ENCODE measurements at places on chromosomes 11 and 22.

GRCh38 chr22:50739279-50739691, 1.3 kb downstream of the ACR start:
- DNase-seq = no peak

DNA sequence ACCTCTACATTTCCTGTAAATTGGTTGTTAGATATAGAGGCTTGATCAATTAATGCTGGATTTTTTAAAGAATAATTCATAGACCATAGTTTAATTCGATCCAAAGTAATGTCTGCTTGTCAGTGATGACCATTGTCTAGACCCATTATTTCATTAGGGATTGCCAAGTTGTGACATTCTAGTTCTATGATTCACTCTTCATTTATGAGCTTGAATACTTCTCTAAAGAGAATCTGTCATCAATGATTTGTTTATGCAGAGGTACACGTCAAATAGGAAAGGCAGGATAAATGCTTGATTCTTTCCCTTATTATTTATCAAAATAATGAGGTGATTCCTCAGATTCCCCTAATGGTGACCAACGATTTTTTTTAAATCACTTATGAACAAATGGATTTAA, 24.0 kb upstream of the ROBO3 start:
- no peak for DNase-seq

GRCh38 chr22:19904935-19905334, 36.6 kb upstream of the COMT start:
- no peak for DNase-seq

DNA sequence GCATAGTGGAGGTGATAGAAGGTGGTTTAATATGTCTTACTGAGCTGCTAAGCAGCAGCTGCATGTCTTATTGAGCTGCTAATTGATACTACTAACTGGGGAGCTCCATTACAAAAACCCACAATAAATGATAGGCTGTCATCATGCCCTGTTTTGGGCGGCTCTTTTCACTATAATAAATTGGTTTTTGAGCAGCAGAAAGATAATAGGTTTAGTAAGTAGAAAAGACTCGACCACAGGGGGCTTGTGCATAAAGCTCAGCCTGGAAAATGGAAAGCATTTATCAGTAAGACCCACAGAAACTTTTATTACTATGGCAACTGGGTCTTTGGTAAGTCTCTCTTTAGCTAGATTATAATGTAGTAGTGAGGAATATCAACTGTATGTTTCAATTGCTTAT, 117.6 kb downstream of the LDLRAD3 start:
- peak; percentile 50 for DNase-seq

DNA sequence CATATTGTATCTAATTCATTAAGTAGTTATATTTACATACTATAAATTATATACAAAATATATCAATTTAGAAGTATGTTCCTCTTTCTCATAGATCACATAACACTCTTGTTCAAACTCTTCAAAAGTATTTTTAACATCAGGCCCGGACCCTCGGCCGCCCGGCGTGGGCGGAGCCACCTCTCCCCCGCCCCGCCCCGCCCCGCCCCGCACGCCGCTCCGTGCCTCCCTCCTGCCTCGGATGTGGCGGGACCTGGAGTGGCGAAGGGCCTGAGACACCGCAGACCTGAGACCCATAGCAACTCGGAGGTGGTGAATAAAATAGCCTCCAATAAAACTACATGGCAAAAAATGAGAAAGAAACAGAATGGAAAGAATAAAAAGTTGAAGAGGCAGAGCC, 105.9 kb upstream of the BDNF start:
- DNase-seq = no peak

- no peak for DNase-seq
These were observed 9.0 kb downstream of the RCOR2 start for GRCh38 chr11:63907808-63908530.

DNA sequence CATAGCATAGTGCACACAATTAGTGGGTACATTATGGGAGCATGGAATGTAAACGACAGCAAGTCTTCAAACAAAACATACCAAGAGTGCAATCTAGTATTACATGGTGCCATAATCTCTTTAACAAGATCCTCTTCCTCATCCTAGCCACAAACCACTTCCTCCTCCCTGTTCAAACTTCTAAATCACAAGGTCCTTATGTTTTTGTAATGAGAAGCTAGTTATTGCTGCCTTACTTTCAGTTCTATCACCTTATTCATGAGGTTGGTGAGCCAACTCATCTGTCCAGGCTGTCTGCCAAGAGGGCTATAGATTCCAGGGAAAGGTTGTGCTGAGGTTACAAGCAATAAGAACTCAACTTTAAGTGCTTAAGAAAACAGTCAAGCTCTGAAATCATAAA, 195.4 kb upstream of the ARHGAP20 start:
- no peak for DNase-seq

DNA sequence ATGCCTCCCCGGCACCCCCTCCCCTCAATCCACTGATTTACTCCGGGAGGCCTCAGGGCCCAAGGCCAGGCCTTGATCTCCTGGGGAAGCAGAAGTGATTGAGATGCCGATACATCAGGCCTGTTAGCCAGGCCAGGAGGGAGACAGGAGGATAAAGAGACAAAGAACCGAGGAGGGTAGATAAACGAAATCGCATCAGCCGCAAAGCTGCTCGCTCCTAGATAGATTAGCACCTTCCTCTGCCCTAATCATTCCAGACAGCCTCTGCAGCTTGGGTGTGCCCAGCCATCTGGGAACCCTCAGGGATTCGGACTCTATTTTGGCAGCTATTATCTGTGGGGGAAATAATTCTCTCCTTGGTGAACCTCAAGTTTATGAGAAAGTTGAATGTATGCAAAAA, 121.2 kb downstream of the ABTB2 start:
- DNase-seq = no peak

DNA sequence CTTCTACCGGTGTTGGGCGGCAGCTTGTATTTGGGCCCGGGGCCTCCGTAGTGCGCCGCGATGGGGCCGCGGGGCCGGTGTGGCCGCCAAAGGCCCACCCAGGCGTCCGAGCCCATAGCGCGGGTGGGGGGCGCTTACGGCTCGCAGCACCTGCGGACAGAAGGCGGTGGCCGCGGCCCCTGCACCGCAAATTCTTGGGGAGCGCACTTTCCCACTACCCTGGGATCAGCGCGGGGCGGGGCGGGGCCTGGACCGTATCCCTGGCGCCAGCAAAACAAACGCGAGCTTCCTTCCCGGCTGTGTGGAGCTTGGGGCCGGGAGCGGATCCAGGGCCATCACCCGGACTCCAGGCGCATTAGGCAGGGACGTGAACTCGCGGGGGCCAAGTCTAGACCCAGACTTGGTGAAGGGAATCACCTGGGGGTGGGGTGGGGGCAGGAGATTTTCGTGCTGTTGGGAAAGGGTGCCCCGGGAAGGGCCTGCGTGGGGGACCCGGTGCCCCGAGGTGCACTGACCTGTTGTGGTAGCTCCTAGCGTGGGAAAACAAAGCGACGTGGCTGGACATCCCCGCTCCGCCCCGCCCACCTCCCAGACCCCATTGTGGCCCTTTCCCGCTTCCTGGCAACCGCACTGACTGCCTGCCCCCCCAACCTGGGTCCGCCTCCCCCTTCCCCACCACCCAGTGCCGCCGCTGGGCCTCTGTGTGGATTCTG, 2.3 kb upstream of the TYMP start:
- DNase-seq = peak; percentile 30

DNA sequence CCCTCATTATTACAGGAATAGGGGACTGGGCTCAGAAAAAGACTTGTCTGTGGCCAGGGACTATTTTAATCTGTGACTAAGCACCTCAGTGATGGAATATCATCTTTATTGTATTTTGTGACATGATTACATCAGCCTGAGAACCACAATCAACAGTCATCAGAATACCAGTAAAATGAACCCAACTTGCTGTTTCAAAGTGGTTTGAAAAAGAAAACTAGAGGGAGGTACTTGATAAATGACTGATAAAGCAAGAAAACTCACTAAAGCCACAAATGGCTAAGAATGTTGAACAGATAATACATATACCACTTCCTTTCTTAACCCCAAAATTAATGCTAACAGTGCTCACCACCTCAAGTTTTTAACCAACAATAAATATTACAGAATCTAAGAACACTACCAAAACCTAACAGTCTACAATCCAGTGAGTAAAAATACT, 155.7 kb downstream of the ATG16L2 start:
- no peak for DNase-seq

DNA sequence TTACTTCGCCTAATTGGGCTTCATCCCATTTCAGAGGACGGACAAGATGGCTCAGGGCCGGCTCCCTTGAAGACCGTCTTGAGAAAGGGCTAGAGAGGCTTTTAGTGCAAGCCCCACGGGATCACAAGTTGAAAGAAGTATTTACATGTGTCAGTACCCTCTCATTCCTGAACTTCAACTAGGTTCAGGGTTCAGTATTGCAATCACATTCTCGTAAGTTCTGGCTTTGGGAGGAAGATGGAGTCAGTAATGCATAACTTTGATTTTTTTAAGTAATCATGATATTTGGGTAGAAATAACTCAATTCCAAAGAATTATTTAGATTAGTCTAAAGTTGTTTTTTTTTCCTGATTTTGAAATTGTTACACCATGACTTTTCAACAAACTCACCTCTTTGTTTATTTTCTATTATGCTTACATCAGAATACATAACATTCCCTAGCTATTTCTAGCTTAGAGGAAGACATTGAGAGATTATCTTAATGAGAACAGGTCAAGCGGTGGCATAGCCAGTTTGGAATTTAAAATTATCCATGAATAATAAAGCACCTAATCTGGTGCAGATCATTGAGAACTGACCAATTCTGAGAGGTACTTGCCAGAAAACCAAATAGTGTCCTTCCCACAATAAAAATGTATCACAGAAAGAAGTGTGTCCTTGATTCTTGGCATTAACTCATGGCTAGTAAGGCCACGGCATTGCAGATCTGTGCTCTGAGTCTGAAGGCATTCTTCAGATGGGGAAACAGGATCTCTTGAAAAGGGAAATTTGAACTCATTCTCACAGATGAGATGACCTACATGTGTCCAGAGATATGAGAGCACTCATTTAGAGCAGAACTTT, 92.1 kb upstream of the BLID start:
- no peak for DNase-seq

GRCh38 chr11:96260067-96260511, 82.9 kb downstream of the MAML2 start:
- no peak for DNase-seq

- no peak for DNase-seq
These were observed 77.6 kb downstream of the MED15 start for GRCh38 chr22:20584872-20585638.

GRCh38 chr11:12134236-12134585, 23.8 kb downstream of the MICAL2 start:
- DNase-seq = no peak

- no peak for DNase-seq
These were observed 38.7 kb upstream of the C11orf87 start for GRCh38 chr11:109383306-109383705.

DNA sequence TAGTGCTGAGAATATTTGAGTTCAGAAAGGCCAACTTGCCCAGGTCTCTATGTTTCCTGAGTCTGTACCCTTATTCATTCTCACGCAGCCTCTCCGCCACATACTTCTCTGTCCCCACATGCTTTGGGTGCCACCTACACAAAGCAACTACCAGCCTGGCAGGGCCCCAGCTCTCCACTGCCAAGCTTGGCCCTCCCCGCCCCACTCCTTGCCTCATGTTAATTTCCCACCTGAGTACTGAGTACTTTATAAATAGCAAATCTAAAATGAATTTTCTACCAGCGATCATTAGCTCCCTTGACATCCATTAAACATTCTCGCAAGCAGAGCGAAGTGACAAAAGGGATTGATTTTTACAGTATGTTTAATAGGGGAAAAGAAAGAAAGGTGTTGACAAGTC, 20.8 kb downstream of the NTM start:
- DNase-seq = no peak

- DNase-seq = no peak
These were observed 5.5 kb downstream of the LRRC74B start for GRCh38 chr22:21051145-21051830.

DNA sequence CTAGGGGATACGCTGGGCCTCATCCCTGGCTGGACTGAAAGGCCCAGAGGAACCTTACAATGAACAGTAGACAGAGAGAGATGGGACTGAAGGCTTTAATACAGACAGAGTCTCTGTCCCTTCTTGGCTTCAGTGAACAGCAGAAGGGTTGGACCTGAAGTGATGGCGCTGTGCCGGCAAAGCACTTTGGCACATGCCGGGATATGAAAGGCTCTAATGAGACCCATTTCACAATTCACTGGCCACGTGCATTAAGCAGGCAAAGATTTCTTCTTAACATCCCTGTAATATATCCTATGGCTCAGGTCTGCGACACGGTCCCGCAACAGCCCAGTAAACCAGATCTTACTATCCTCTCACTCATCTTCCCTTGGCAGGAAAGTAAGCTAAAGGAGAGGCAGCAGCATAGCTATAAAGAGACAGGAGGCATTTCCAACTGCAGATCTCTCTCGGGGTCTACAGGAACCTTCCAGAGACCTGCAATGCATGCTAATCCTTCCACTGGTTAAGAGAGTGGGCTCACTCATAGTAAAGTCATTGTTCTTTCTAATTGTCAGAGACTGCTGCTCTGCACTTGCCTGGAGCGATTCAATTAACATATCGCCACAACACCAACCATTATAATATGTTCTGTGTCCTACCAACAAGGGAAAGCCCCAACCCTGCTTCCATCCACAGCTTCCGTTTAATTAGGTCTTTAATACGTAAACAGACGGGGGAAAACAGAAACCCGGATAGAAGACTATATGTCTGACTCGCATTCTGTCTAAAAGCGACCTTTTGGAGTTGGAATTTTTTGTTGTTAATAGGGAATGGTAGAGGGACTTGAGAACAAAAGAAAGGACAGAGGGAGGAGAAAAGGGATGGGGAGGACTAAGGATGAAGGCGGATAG, 1179.0 kb downstream of the LRRC4C start:
- DNase-seq = peak; percentile 30

DNA sequence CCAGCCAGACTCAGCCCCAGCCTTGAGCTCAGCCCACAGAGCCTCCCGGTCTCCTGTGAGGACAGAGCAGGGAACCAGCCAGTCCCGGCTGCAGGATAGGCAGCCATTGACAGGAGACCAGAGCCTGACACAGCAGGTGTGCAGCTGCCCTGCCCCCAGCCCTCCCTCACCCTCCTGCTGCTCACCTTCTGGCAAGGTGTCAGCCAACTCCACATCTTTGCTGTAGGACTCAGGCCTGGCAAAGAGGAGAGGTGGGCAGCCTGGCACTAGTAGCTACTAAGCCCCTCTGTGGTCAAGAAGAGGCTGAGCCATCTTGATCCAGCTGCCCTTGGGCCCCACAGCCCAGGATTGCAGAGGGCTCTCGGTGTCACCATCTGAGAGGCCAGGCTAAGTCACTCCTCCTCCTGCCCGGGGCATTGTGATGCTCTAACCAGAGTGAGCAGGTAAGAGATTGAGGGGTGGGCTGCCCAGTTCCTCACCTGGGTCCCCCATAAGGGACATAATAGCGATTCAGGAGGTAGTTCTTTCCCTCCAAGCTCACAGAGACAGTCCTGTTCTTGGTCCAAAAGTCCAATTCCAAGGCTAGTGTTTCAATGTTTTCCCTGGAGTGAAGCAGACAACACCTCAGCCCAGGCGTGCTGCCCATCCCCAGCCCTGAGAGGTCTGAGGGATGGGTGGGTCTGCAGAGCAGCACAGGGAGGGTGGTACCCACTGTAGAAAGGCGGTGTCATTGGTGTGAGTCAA, 18.6 kb downstream of the TREH start:
- peak; percentile 34 for DNase-seq

GRCh38 chr11:112200252-112200651, 24.9 kb downstream of the BCO2 start:
- DNase-seq = no peak

Data from NCI-H146 (cell line).